ENCODE measurements at places on chromosomes 7 and 10.
A peak's percentile ranks its signal among the peaks of the same experiment; 100 is the strongest.

GRCh38 chr10:1658658-1659057, 78.7 kb downstream of the ADARB2 start:
- H3K4me3 ChIP-seq = no peak overlapping the region
- H3K27me3 ChIP-seq = peaks cover 30% of the 10 kb centered on the region
- H3K4me1 ChIP-seq = no peaks in the 10 kb centered on the region
- no peak overlapping the region for H3K27ac ChIP-seq
- no peaks in the 10 kb centered on the region for H3K36me3 ChIP-seq

GRCh38 chr7:54672519-54672918, 86.5 kb downstream of the SEC61G start:
- no peaks in the 10 kb centered on the region for H3K4me1 ChIP-seq
- H3K4me3 ChIP-seq = no peak overlapping the region
- no peaks in the 10 kb centered on the region for H3K27me3 ChIP-seq
- DNase-seq = no peak
- no peak overlapping the region for H3K27ac ChIP-seq

DNA sequence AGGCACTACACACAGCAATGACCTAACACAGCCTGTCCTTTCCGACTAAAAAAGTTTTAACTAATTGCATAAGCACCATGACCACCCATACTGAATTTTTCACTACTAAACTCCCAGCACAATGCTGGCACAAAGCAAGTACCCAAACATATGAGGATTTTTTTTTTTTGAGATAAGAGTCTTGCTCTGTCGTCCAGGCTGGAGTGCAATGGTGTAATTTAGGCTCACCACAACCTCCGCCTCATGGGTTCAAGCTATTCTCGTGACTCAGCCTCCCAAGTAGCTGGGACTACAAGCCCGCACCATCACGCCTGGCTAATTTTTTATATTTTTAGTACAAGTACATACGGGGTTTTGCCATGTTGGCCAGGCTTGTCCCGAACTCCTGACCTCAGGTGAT, 5.1 kb downstream of the UBE2H start:
- peaks cover 27% of the 10 kb centered on the region for H3K4me1 ChIP-seq
- DNase-seq = no peak
- H3K36me3 ChIP-seq = peaks cover 19% of the 10 kb centered on the region
- H3K4me3 ChIP-seq = no peak overlapping the region

DNA sequence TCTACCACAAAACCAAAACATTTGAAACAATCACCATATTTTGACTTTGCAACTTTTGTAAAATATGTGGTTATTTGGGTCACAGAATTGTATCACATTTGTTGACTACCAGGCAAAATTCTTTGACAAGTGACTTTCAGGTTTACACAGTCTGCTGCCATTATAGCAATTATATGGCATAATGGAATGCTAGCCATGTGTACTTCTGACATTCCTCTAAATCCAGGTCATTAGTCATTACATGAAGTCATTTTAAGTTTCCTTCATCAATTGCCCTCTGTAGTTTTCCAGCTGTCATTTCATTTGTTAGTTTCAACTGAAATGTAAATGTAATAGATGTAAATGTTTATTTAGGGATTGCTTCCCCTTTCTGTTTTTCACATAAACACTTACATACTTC, 137.5 kb downstream of the IMMP2L start:
- H3K36me3 ChIP-seq = peaks cover 34% of the 10 kb centered on the region
- no peaks in the 10 kb centered on the region for H3K4me1 ChIP-seq
- H3K27ac ChIP-seq = no peak overlapping the region
- no peak overlapping the region for H3K4me3 ChIP-seq
- H3K27me3 ChIP-seq = no peaks in the 10 kb centered on the region
- DNase-seq = no peak

DNA sequence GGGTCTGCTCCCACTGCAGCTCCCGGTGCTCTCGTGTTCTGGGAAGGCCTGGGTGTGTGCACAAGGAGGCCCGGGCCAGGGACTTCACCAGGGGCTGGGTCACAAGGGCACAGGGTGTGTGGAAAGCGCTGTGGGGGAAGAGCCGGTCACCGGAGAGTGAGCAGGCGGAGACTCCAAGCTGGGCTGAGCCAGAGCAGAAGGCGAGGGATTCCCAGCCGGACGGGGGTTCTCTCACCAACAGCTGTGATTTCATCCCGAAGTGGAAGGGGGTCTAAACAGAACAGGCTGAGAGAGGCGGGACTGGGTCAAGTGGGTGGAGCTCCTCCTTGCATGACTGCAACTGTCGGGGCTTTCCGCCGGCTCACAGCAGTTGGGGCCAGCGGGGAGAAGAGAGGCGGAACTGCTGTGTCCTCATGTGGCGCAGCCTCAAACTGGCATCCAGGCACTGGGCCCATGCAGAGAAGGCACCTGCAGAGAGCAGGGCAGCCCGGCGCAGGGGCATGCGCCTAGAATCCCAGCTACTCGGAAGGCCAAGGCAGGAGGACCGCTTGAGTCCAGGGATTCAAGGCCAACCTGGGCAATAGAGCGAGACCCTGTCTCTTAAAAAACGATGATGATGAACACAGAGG, 7.6 kb upstream of the ORAI2 start:
- peaks cover 69% of the 10 kb centered on the region for H3K36me3 ChIP-seq
- peak; percentile 88 for DNase-seq
- no peaks in the 10 kb centered on the region for H3K27me3 ChIP-seq

GRCh38 chr10:978826-979421, 9.3 kb upstream of the GTPBP4 start:
- no peaks in the 10 kb centered on the region for H3K27me3 ChIP-seq
- H3K4me3 ChIP-seq = no peak overlapping the region
- DNase-seq = no peak
- H3K27ac ChIP-seq = no peak overlapping the region
- peaks cover 16% of the 10 kb centered on the region for H3K36me3 ChIP-seq

DNA sequence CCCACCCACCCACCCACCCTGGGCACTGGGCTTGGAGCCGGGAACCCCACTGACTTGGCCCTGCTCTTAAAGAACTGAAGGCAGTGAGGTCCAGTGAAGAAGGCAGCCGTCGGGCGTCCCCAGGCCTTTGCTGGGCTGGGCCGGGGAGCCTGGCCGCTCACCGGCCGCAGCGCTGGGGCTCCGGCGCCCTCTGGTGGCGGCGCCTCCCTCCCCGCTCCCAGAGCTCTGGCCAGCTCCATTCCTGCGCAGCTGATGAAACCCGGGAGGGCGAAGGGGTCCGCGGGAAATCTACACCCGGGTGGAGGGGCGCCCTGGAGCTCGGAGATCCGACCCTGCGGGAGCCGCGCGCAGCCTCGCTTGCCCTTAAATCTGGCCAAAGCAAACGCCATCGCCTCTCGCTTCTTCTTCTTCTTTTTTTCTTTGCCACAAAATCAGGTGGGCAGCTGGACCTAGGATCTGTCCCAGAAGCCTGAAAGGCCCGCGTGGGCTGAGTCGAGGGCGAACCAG, 1.7 kb upstream of the CXCL12 start:
- peak; percentile 50 for DNase-seq
- H3K27me3 ChIP-seq = peaks cover 53% of the 10 kb centered on the region
- peaks cover 6% of the 10 kb centered on the region for H3K4me1 ChIP-seq
- no peak overlapping the region for H3K27ac ChIP-seq
- H3K4me3 ChIP-seq = no peak overlapping the region

DNA sequence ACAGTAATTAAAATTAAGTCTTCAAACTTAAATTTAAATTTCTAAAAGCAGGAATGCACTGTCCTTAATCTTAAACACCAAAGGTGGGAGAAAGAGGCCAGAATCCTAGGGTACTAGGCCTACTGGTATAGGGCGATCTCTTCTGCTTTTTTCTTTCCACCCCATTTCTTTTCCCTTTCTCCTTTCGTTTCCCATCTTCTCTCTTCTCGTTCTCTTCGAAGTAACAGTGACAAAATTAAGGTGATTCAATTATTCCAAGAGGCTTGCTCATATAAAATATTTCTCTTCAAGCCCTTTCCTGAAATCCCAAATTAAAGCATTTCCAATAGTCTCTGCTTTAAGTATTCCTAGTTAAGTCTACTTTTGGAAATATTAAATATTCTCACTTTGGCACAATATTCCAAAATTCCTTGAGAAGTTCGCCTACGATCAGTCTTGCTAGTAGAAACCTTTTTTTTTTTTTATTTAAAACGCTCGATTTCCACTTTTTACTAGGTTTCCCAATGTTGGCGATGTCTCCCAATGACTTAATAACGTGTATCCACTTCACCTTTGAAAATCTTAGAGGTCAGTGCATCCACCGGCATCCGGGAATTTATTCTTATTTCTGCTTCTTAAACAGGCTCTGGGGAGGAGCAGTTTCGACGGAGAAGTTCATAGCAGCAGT, 765 bp upstream of the LCOR start:
- H3K27ac ChIP-seq = peak overlapping the region; percentile 94
- no peaks in the 10 kb centered on the region for H3K27me3 ChIP-seq
- peak overlapping the region; percentile 82 for H3K4me3 ChIP-seq
- DNase-seq = no peak
- H3K4me1 ChIP-seq = peaks cover 45% of the 10 kb centered on the region

DNA sequence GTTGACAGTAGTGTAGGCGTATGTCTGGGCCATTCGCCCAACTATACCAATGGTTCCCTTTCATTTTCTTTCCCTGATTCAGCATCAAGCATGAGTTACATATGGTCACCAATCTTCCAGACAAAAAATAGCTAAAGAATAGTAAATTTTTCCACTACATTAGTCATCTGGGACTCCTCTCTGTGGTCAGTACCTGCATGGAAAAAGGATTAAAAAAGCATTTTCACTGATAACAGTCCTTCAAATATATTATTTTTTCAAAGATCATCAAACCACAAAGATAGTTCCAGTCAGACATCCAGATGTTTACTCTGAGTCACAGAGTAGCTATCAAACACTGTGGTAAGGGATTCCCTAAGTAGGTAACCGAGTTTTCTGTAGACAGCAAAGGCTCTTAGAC, 302.6 kb upstream of the SEMA3D start:
- DNase-seq = no peak
- no peaks in the 10 kb centered on the region for H3K36me3 ChIP-seq
- no peaks in the 10 kb centered on the region for H3K4me1 ChIP-seq

DNA sequence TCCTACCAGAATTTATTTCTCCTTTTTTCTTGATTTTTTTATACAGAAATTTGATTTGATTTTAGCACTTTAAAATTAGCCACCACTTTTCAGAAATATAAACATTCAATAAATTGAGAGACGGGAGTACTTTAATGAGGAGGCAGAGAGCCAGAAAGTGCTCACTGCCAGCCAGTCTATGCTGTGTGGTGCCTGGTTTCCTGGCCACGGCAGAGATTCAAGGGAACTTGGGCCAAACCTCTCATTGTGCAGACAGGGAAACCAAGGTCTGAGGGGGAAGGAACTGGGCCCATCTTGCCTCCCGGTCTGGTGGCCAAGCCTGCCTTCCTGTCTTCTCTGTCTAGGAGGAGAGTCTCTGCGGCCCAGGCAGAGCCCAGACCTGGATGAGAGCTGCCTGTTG, 25.9 kb downstream of the ADAMTS14 start:
- H3K27me3 ChIP-seq = no peaks in the 10 kb centered on the region
- H3K4me1 ChIP-seq = no peaks in the 10 kb centered on the region
- no peaks in the 10 kb centered on the region for H3K36me3 ChIP-seq
- no peak overlapping the region for H3K4me3 ChIP-seq

DNA sequence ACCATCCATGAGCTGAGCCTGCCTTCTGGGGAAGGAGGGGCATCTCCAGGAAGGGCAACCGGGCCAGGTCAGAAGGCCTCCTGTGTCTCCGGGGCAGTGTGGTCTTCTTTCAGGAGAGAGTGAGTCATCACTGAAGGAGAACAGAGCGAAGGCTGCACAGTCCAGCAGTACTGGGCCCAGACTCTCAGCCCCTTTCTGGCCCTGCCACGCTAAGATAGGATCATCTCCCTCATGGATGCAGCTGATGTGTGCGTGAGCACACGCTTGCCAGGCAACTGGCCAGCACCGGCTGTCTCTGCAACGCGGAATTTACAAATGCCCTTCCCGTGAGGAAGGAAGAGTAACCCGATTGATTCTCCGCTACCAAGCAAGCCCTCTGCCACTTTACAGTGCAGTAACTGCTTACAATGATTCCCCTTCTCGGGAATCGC, 328.2 kb downstream of the TNS3 start:
- DNase-seq = no peak
- peaks cover 10% of the 10 kb centered on the region for H3K4me1 ChIP-seq
- no peak overlapping the region for H3K27ac ChIP-seq
- no peak overlapping the region for H3K4me3 ChIP-seq
- H3K36me3 ChIP-seq = no peaks in the 10 kb centered on the region

- H3K36me3 ChIP-seq = peaks cover 73% of the 10 kb centered on the region
- DNase-seq = no peak
- no peaks in the 10 kb centered on the region for H3K27me3 ChIP-seq
Measured at GRCh38 chr7:44646921-44647636, 40.7 kb downstream of the OGDH start.

DNA sequence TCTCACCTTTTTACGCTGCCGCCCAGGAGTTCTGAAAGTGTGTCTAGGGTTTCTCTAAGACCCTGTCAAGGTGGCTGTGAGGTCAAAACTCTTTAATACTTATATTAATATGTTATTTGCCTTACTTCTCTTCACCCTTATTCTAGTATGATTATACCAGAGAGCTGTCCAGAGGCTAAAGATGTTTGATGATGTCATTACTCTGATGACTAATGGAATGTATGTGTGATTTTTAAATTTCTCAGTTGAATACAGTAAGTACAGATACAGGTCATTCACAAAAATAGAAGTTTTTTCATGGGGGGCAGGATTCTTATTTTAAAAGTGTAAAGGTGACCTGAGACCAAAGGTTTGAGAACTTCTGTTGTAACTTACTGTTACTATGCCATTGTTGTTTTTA, 150.6 kb upstream of the FOXP2 start:
- H3K36me3 ChIP-seq = no peaks in the 10 kb centered on the region
- no peak overlapping the region for H3K4me3 ChIP-seq
- no peak for DNase-seq
- H3K27ac ChIP-seq = no peak overlapping the region

- H3K27me3 ChIP-seq = no peaks in the 10 kb centered on the region
- DNase-seq = no peak
- H3K36me3 ChIP-seq = peaks cover 90% of the 10 kb centered on the region
- H3K4me3 ChIP-seq = no peak overlapping the region
- H3K27ac ChIP-seq = no peak overlapping the region
Measured at GRCh38 chr7:105638334-105638733, 57.0 kb upstream of the EFCAB10 start.

DNA sequence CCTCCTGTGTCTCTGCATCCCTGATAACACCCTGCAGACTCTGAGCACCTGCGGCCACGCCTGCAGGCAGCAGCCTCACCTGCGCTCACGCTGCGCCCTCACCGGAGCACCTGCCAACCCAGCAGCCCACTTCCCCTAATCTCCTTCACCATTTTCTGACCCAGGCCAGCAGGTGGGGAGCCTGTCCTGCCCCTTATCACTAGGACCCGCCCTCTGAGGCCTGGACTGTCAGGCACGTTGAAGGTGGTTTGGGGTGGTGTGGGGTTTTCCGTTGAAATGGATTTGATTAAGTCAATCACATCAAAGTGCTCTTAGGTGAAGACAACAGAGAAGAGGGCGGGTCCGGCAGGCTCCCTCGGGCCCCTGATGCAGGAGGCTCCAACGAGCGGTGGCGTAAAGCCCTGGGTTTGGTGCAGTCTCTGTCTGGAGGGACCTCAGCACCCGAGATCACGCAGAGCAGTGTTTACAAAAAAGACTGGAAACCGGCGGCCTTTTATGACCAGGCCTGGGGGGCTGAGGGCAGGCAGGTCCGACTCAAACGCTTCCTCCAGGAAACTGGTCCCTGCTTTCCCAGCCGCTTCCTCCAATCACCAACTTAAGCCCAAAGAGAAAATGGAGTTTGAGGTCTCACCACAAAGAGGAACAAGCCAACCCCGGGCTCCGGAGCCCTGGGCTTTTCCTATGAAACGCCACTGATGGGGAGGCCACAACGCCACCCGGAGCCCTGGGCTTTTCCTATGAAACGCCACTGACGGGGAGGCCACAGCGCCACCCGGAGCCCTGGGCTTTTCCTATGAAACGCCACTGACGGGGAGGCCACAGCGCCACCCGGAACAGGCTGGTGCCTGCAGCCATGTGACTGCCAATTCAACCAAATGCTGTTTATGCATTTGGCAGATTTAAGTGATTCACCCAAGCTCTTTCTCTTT, 45.5 kb downstream of the DPYSL4 start:
- H3K27ac ChIP-seq = peak overlapping the region; percentile 19
- H3K4me1 ChIP-seq = peaks cover 22% of the 10 kb centered on the region
- no peaks in the 10 kb centered on the region for H3K36me3 ChIP-seq
- no peak for DNase-seq
